ENCODE measurements at places on chromosomes 16 and 17.

DNA sequence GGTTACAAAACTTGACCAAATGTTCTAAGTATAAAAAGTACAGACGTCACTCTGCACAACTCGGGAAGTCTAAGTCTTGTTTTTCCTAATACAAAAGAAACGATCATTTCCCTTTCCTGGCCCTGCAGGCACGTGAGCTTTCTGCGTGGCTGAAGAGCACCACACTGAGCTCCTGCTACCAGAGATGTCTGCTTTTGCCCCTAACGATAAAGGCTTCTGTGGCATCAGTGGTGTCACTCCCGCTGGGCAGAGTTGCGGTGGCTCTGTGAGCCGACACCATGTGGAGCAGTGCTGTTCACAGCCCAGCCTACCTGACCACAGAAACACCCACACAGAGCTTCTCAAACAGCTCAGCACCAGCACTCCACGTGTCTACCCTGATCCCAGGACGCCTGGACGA, 20.5 kb downstream of the EMC8 start:
- DNase-seq = no peak

GRCh38 chr17:41058741-41059140, 1.2 kb downstream of the KRTAP2-3 start:
- DNase-seq = no peak

- DNase-seq = no peak
Measured at GRCh38 chr17:35568561-35568960, 7.9 kb upstream of the SLFN14 start.

DNA sequence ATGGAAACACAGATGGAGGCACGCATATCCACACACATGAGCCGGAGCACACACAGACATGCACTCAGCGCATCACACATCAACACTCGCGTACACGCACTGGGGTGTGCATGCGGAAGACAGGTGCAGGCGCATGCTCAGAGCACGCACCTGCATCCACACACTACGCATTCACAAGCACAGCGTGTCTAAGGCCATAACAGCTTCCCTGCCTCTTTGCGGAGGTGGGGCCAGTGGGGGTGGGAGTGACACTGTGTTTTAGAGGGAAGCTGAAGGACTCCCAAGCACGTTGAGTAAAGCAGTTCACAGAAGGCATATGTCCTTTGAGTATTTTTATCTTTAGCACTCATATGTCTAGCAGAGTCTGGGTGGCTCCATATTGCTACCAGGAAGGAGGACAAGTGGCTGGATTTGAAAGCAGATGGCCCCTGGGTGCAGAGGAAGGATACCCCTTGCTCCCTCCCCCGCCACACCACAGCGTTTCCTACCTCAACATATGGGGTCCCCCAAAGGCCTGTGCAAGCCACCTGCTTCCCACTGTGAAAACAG, 68.6 kb upstream of the TOB1 start:
- no peak for DNase-seq

- no peak for DNase-seq
Measured at GRCh38 chr16:73068541-73069401, 20.8 kb upstream of the ZFHX3 start.

DNA sequence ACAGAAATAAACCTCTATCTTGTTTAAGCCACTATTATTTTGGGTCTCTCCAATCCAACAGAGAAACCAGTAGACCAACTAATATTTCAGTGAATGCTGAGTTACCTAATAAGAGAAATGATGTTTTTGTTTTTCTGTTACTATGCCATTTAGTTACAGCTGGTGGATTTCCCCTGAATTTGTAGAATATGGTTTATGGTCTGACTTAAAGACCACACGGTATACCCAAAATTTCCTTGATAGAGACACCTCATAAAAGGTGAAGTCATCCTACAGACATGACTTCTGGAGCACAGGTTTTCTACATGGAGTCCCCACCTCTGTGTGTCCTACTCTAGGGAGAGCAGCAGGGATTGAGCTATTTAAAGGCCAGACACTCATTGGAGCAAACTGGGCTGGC, 13.3 kb downstream of the PIK3R5 start:
- no peak for DNase-seq

DNA sequence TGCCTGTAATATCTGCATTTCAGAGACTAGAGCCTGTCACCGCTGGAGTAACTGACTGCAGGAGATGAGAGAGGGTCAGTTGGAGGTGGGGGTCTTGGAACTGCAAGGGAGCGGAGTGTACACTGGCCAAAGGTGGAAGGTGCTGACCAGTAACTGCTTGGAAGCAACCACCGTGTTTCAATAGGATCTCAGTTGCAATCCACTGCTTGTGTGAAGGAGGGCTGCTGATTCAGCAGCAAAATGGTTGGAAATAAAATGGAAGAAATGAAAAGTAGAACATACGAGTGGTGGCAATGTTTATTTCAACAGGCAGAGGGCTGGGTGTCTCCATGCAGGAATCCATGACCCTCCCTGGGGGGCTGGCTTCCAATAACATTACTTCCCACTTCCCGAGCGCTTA, 2.1 kb upstream of the JPH3 start:
- no peak for DNase-seq

- DNase-seq = no peak
Measured at GRCh38 chr16:17454162-17454730, 16.5 kb downstream of the XYLT1 start.

DNA sequence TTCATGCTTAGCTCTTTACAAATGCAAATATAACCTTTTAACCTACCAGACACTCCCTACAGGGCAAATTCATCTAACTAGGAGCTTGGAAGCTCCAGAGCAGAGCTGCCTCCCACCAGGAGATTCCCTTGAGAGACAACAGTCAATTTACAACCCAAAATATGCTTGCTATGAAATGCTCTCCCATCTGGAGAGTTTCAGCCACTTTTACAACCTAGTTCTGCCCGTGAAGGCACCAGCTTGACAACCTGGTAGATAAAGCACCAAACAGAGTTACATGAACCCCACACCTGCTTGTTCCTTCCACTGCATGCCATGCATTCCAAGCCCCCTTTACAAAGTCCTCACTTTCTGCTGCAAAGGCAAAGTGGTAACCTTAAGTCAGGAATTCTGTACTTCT, 215.3 kb upstream of the KIF2B start:
- DNase-seq = no peak

- no peak for DNase-seq
Measured at GRCh38 chr16:87344931-87345631, 27.9 kb upstream of the C16orf95 start.

DNA sequence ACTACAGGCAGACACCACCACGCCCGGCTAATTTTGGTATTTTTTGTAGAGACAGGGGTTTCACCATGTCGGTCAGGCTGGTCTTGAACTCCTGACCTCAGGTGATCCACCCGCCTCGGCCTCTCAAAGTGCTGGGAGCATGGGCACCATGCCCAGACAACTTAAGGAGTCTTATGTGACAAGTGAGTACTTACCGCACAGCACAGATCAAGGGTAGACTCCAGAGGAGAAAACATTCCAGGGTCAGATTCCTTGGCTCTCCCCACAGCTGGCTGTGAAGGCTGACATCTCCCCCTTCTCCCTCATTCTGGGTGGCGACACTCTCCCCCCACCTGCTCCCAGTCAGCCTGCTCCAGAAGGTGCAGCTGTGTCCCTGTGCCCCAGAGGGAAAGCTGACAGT, 10.6 kb downstream of the ZSCAN10 start:
- no peak for DNase-seq

DNA sequence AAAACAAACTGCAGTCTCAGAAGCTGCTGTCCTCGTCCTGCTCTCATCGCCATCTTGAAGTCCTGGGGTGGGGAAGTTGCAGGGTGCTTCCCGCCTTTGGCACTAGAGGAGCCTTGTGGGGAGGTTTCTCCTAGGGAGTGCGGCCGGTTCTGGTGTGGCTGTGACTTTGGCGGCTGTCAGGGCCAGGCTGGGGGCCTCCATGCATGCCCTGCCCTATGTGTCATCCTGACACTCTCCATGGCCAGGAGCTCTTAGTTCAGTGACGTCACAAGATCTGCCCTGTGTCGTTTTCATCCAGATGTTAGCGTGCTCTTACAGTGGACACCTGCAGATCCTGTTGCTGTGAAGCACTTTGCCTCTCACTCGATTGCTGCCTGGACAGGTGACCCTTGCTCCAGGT, 49.6 kb downstream of the PLD6 start:
- no peak for DNase-seq

DNA sequence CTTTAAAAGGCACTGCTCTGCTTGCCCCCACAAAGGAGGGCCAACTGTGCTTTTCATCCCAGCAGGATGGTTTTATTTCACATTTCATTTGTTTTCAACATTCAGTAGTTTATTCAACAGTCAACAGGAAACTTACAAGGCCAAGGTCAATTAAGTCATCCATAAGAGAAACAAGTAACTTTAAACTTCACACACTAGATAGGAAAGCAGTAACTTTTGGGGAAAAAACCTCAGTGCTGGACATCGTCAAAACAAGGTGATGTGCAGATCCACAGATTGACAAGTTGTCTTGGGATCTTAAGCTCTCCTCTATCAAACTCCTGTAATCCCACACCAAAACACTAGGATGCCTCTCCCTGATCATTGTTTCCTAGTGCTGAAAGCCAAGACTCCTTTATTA, 18.5 kb downstream of the NFE2L1 start:
- no peak for DNase-seq

- DNase-seq = no peak
Measured at GRCh38 chr17:80737106-80738019, 192.7 kb downstream of the RPTOR start.

DNA sequence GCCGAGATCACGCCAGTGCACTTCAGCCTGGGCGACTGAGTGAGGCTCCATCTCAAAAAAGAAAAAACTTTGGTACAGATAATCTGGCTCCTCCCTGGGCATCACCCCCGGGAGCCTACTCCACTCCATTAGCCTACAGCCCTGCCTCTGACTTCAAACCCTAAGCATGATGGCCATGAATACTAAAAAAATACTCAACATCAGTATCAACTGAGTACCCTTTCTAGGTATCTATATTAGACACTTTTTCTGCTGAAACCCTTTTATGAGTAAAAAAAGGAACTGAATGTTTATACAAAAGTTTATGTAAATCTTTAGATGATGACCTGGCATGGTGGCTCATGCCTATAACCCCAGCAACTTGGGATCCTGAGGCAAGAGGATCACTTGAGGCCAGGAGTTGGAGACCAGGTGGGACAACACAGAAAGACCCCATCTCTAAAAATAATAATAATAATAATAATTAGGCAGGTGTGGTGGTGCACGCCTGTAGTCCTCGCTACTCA, 6.9 kb downstream of the RDM1 start:
- DNase-seq = no peak

DNA sequence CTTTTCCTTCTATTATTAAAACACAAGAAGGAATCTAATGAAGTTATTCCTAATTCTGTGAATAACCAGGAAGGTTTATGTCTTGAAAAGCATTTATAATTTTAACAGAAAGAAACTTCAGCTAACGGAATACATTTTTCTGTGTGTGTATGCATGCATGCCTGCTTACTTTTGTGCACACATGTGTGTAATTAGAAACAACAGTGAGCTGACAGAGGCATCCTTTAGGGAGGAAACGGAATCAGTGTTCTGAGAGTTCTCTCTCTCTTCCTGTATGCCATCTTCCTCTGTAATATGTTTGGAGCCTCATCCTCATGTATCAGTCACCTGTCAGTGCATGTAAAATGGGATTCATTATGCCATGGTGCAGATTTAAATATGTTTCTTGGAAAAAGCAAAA, 107.0 kb downstream of the MAP2K4 start:
- DNase-seq = no peak
